ENCODE measurements at places on chromosomes 6 and 20. TPM values are rescaled to one million over a fixed set of nuclear protein-coding genes. Genes with fewer than 3 reads are reported as not detected.

TRIM40 gene
- total RNA-seq = not detected

PRDM1 gene
- 6.9 TPM for total RNA-seq

SALL4 gene
- not detected for total RNA-seq

PROKR2 gene
- total RNA-seq = not detected

PBOV1 gene
- total RNA-seq = not detected

SRMS gene
- not detected for total RNA-seq

RBM24 gene
- total RNA-seq = 6.7 TPM

GGTLC1 gene
- not detected for total RNA-seq

ARMH2 gene
- total RNA-seq = not detected

WFDC6 gene
- not detected for total RNA-seq

ORC3 gene
- 33.1 TPM for total RNA-seq

C20orf144 gene
- under 0.01 TPM for total RNA-seq

CRISP2 gene
- total RNA-seq = not detected

FAXC gene
- total RNA-seq = 1.9 TPM

MROH8 gene
- total RNA-seq = 1.1 TPM

SLC22A16 gene
- total RNA-seq = not detected

LST1 gene
- total RNA-seq = not detected

VSX1 gene
- not detected for total RNA-seq

PI3 gene
- total RNA-seq = not detected

NOX3 gene
- not detected for total RNA-seq

BPIFB4 gene
- total RNA-seq = not detected

FILIP1 gene
- total RNA-seq = under 0.01 TPM

TP53TG5 gene
- not detected for total RNA-seq

HCRTR2 gene
- total RNA-seq = not detected

HTR1B gene
- total RNA-seq = under 0.01 TPM

Measured in IMR-90 (cell line).